HCT116 (cell line): ENCODE measurements at places on chromosomes 3 and 15.

DNA sequence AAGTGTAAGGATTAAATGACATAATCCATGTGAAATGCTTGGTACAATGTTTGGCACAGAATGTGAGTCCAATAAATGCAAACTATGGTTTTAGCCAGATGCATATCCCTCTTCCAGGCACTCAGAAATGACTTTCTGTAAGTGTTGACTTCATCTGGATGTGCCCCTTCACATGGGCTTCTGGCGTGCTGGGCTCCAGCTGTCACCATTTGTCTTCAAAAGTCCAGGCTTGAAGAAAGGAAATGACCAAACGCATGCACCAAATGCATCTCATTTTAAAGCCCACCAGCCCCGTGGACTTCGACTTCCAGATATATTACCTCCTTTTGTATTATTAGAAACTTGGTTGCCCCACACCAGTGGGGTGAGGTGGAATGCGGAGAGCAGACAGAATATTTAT, 23.7 kb downstream of the CRYGS start:
- no peak for DNase-seq

GRCh38 chr3:43970351-43970750, 271.3 kb upstream of the TOPAZ1 start:
- DNase-seq = no peak

DNA sequence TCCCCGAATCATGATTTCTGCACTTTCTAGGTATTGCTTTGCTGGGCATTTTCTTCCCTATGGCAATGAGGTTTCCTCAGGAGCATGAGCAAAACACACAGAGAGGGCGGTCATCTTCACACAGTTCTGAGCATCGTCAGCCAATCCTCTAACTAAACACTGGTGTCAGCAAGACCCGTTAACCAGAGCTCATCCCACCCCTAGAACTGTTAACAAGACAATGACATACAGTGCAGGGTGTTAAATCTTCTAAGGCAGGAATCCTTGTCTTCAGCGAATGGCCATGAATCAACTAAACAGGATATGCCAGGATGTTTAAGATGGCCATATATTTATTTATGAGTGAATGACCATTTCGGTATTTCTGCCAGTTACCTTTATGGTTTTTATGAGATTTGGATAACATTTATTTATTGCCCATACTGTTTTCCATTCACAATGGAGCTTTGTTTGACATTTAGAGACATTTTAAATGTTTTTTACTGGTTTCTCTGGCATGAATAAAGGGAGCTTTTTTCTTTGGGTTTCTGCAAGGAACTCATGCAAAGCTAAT, 411.5 kb upstream of the PROK2 start:
- DNase-seq = no peak

DNA sequence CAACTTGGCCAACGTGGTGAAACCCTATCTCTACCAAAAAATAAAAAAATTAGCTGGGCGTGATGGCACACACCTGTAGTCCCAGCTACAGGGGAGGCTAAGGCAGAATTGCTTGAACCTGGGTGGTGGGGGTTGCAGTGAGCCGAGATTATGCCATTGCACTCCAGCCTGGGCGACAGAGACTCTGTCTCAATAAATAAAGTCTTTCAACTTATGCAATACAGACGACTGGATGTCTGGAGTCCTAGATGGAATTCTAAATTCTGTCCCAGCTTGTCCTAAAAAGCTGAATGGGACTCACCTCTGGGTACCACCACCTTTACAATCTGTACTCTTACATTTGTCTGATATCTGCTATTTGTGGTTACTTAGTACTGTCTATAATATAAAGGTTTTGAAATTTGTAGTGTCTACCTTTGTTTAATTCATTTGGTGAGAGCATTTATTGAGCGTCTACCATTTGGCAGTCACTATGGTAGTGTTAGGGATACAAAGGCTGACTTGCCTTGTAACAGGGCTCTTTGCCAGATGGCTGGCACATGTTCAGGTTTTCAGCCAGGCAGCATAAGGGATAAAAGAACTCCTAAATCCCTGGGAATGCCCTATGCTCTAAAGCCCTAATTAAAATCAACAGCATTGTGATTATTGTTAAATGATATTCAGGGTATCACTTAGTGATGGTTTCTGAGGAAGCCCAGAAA, 7.2 kb upstream of the ZNF609 start:
- no peak for DNase-seq

DNA sequence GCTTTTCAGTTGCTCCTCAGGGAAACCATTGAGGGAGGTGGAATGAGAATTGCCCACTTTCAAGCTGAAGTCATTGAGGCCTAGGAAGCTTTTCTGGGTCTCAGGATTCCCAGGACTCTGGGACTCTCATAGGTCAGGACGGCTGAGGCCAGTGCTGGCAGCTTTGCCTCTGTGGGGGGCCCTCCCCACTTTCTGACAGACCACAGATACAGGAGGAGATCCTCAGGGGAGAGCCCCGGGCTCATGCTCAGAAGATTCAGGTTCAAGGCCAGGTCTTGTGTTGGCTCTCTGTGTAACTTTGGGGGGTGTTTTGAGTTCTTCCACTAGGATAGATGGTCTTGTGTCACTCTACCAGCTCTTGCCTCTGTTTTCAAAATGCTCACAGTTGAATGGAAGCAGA, 50.0 kb downstream of the SMAD6 start:
- DNase-seq = no peak

GRCh38 chr3:155431856-155432570, 138.5 kb upstream of the STRIT1 start:
- no peak for DNase-seq

- peak; percentile 68 for DNase-seq
Observed at GRCh38 chr3:52705688-52706686, at the start of the genes GLT8D1 and SPCS1. Gene GLT8D1, minus strand, starts transcription at chr3:52705791. Its CDS starts 5,331 bp downstream, at chr3:52700460. Gene SPCS1, plus strand, starts transcription at chr3:52706106. Its CDS starts 141 bp downstream, at chr3:52706247.

- no peak for DNase-seq
Observed at GRCh38 chr15:66965201-66965900, 100.1 kb upstream of the SMAD3 start.

DNA sequence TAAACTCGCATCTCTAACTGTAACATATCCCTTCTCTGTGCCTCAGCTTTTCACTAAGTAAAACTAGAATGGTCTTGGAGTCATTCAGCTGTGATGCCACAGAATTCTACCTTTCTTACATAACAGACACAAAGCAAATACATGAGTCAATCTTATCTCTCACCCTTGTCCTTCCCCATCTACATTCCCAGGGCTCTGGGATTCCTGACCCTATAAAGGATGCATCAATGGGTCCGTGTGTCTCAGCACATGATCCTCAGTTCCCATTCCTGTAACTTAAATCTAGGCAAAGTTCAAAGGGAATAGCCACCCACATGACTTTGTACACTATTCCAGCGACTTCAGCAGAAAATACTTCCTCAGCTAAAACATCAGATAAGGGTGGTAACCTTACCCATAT, 11.8 kb upstream of the ARL8B start:
- DNase-seq = no peak

DNA sequence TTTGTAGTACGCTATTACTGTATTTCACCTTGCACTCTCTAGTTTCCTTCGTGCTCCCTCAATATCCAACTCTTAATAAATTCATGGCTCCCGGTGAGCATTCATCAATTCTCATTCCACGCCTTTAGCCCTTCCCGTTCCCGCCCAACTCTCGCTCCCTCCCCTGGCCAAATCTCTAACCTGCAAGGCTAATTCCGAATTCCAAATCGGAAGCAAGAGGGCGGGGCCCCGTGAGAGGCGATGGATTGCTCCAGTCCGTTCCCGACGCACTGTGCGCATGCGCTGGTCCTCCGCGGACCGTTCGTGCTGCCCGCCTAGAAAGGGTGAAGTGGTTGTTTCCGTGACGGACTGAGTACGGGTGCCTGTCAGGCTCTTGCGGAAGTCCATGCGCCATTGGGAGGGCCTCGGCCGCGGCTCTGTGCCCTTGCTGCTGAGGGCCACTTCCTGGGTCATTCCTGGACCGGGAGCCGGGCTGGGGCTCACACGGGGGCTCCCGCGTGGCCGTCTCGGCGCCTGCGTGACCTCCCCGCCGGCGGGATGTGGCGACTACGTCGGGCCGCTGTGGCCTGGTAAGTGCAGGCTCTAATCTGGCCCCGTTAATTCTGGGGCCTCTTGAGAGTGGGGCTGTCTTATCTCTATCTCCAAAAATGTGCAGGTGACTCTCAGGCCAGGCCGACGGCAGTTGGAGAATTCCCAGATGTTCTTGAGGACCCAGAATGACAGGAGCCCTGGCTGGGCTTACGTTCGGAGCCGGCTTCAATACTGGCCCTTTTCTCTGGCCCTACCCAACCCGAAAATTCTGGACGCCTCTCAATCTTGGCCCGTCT, at the start of gene OPA1:
OPA1 (plus strand) TSS at position 368 of the 827 bp plus-strand sequence; CDS start at position 538, 170 bp downstream.
- DNase-seq = peak; percentile 99

GRCh38 chr3:133592843-133593242, 19.4 kb downstream of the CDV3 start:
- DNase-seq = no peak
